ENCODE measurements at places on chromosomes 12 and 14.

DNA sequence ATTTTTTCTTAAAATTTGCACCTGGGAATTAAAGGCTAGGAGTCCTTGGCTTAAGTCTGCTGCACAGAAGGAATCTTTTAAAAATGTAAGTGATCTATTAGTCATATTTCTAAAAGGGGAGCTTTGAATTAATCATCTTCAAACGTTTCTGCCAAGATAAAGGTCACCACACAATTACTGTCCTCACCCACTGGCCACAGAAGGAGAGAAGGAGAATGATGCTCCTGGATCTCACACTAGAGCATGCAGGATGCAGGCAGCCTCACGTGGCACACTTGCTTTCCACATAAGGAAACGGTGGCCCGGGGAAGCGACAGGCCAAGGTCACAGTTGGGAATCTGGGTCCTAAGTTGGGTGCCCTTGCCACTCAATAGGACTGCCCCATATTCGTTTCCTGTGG lies 16.9 kb downstream of the PLEKHG7 start:
- no peak for DNase-seq

GRCh38 chr12:6493497-6494257 lies at the start of gene NCAPD2:
Gene NCAPD2, plus strand, starts transcription at chr12:6494102. Its CDS starts 997 bp downstream, at chr12:6495099.
- DNase-seq = peak; percentile 76

GRCh38 chr12:114444422-114445279 lies 38.7 kb upstream of the TBX5 start:
- DNase-seq = no peak

DNA sequence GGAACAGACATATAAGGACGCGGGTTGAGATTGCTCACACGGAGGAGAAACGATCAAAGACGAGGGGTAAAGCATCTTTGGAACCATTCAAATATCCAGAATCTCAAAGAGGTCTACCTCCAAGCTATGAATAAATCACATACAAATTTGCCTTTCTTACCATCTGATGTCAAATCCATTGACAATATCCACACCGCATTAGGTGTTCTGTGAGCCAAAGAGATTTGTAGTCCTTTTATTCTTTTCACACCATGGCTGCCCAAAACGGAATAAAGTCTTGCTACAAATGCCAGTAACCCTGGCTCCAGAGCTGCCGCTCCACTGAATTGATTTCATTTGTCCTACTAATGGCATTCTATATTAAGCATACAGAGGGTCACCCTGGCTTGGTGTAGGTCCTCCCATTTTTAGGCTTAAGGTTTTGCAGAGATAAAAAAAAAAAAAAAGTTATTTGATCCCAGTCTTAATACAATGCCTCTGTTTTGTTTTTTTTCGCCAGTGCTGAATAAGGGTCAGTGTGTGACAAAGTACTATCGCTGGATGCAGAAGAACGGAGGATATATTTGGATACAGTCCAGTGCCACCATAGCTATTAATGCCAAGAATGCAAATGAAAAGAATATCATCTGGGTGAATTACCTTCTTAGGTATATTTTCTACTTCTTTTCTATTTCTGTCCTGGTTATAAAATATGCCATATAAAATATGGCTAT lies 157.3 kb downstream of the EGLN3 start:
- DNase-seq = no peak

GRCh38 chr14:53260286-53260685 lies 107.2 kb upstream of the DDHD1 start:
- no peak for DNase-seq

GRCh38 chr14:20799892-20800544 lies 2.6 kb downstream of the RNASE1 start:
- DNase-seq = no peak

- DNase-seq = no peak
Measured at GRCh38 chr12:12872934-12873275, 18.5 kb upstream of the GPRC5A start.

- no peak for DNase-seq
Measured at GRCh38 chr14:90287791-90288190, 31.4 kb downstream of the PSMC1 start.

- DNase-seq = no peak
Measured at GRCh38 chr12:82383930-82384552, 25.7 kb downstream of the METTL25 start.

GRCh38 chr14:82080370-82080769 lies 546.7 kb upstream of the SEL1L start:
- DNase-seq = no peak

GRCh38 chr14:34023824-34024767 lies 73.2 kb upstream of the EGLN3 start:
- DNase-seq = no peak

GRCh38 chr14:104557766-104558165 lies 21.8 kb upstream of the C14orf180 start:
- DNase-seq = no peak

DNA sequence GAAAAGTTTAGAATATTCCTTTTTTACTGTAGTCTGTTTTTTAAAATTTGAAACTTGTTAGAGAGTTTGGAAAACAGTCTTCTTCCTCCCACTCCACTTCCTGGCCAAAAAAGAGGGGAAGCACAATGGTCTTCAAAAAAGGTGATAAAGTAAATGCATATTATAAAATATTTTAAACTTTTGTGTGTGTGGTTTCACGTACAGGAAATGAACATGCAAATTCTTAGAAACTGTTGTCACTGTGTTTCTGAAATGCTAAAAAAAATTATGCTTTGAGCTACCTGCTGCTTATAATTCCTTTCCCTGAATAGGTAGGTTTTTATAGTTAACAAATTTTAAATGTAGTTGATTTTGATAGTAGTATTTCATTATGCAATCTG lies 2.9 kb downstream of the FGFR1OP2 start:
- DNase-seq = no peak

DNA sequence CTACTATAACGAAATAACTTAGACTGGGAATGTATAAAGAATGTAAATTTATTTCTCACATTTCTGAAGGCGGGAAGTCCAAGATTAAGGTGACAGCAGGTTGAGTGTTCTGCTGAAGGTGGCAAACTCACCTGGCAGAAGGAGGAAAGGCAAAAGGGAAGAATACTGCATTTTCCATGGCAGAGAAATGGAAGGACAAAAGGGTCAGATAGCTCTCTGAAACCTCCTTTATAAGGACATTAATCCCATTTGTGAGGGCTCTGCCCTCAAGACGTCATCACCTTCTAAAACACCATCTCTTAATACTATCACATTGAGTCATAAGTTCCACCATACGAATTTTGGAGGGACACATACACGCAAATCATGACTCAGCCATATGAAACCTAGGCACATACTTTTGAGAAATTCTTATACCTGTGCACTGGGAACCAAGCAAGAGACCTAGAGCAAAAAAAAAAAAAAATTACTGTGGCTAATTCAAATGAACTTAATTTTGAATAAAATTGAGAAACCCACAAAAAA lies 1669.3 kb upstream of the FLRT2 start:
- no peak for DNase-seq

- DNase-seq = no peak
Measured at GRCh38 chr14:25620515-25620914, 570.6 kb upstream of the STXBP6 start.

GRCh38 chr12:54750-55535 lies 11.6 kb upstream of the IQSEC3 start:
- DNase-seq = no peak

GRCh38 chr12:53295070-53295890 lies at the start of gene PFDN5:
Gene PFDN5, plus strand, starts transcription at chr12:53295542. Its CDS starts 26 bp downstream, at chr12:53295568.
- DNase-seq = peak; percentile 71

DNA sequence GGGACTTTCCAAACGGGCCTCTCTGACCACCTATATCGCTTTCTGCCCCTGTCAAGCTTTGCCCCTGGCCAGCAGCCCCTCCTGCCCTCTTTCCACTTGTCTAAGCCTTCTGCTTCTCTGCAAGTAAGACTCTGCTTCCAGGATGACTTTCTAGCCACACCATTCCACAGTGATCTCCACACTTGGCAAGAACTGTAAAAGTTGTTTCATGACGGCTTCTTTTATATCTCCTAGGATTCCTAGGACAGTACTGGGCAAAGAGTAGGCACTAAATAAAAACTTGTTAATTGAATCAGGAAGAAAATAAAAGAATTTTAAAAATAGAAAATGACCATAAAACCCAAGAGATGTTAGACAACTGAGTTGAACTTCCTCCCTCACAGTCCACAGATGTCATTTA lies 1.8 kb upstream of the PTPN21 start:
- DNase-seq = no peak

DNA sequence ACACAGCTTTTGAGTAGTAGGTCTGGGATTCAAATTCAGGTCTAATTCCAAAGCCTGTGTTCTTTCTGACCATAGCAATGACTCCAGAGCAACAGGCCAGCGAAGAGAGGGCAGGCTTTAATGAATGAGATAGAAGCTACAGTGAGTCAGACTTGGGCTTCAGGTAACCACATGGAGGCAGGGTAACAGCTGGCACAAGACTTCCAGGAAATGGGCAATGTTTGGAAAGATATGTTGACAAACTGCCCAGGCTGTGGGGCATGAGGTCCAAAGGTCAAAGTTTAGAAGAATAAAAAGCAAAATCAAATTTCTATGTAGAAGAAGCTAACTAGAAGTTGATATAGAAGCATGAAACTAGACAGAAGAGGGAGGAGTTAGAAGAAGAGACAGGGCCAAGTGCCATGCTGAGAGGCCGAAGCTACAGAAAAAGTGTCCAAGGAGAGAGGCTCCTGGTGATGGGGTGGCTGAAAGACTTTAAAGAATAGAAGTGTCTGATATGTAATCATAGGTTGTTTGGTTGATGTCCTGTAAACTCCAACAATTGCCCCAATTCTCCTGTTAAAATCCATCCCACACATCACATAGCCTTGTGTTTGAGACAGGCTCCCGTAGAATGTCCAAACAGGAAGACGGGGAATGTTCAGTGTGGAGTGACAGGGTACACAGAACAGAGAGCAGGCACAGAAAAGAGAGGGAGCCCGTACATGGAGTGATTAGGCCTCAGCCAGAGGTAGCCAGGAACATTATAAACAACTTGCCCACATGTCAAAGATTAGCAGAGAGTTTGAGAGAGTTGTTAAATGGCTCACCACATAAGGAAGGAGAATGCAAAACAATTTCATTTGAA lies 384.7 kb downstream of the CCDC91 start:
- DNase-seq = no peak

DNA sequence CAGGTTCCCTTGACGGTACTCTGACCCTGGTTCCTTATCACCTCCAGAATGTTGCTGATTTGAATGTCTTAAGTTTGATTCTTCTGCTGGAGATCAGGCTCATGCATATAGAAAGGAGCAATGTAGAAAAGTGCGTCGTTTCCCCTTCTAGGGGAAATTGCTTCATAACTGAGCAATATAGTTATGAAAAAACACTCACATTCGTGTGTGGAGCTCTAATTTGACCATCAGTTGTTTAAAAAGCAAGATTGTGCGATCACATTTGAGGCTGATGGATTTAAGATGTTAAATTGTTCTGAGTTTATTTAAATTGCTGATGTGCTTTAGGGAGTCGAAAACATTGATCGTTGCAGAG lies 19.2 kb downstream of the PELI2 start:
- no peak for DNase-seq

DNA sequence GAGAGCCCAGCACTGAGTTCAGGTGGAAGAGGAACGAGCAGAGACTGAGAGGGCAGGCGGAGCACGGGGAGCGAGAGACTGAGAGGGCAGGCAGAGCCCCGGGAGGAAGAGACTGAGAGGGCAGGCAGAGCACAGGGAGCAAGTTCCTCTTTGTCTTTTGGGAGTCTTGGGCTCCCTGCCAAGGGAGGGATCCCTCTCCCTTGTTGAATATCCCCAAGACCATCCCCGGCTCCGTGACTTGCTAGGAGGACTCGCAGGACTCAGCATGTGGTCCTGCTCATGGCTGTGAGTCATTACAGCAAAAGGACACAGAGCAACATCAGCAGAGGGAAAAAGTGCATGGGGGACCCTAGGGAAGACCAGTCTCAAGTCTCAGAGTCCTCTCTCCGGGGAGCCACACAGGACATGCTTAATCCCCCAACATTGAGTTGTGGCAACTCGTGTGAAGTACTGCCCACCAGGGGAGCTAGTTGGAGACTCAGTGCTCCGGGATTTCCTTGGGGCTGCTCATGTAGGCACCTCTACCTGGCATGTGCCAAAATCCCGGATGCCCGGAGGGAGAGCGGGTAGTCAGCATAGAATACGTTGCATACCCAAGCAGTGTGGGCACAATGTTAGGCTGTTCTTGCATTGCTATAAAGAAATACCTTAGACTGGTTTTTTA lies 81.0 kb downstream of the CCDC92 start:
- no peak for DNase-seq

- no peak for DNase-seq
Measured at GRCh38 chr12:122929148-122929538, 33.2 kb upstream of the VPS37B start.

DNA sequence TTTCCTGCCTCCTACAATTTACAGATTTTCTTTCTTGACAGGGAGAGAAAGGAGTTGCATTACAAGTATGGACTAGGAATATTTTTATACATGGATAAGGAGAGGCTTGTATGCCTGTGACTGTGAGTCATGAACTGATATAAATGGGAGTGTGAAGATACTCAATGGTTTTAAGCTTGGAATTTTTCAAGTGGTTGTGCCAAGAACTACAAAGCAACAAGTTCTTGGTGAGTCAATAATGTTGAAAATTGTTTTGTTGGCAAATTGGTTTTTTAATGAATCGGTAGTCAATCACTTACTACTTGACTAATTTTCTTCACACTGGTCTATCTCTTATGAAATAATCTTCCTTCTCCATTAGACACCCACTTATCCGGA lies 58.9 kb upstream of the HMGA2 start:
- no peak for DNase-seq

DNA sequence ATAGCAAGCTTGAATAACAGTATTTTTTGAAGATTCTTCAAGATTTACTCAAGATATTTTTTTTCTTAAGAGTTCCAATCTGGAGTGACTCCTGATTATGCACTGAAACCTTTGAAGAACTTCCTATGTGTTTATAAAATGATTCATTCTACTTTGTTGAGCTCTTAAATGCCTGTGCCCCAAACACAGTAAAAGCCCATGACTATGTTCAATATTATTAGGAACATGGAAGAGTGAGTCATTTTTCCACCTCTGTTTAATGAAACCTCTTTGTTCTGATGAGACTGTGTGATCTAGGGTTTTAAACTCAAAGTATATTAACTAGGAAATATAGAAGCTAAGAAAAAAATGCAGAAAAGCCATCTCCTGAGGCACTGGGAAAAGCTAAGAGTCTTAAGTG lies 415.0 kb upstream of the FBXO33 start:
- DNase-seq = no peak

DNA sequence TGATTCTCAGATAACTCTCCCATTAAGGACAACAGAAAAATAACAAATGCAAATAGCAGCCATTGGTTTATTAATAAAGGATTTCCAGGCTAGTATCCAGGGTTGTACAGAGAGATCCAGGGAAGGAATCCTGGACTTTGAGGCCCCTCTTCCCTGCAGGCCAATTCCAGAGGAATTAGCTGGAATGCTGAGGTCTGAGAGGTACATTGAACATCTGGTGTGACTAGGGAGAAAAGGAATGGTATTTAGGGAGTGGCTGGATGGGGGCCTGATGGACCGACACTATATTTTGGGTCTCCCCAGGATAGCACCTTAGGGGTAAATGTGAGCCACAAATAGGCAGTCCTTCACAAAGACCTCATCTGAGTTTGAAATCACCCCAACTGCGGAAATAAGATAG lies 924.5 kb downstream of the AACS start:
- no peak for DNase-seq

- DNase-seq = no peak
Measured at GRCh38 chr14:61106959-61107641, 126.1 kb downstream of the SLC38A6 start.

Data from stimulated activated CD4-positive, alpha-beta T cell treated with anti-CD3 and anti-CD28 coated beads, Interleukin-1b, Interleukin-23, amount 100 ng/mL, for 1 hour (primary cell).